AG04449 (cell line): ENCODE measurements at places on chromosomes 12 and 14.

DNA sequence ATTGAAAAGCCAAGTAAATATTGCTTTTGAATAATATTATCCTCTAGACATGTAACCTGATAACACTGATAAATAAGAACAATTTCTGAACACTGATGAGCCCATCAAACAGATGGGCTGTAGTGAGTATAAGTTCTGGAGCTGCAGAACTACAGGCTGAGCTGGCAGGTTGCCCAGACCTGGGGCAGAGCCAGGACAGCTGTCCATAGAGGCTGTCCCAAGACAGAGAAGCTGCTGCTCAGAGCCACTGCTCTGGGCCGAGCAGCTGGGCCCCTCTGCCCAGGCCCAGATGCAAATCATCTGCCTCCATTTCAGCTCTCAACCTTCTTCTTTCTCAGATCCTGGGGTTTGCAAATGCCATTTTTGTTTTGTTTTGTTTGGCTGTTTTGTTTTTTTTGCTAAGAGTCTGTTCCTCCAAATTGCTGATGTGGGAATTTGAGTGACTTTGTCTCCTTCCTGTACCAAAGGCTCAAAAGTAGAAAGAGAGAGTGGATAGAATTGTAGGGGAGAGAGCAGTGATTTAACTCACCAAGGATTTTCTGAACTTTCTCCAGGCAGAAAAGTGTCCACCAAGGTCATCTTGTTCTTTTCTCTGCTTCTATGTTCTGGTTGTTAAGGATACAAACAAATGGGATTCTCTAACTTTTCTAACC, 4.0 kb upstream of the TESPA1 start:
- DNase-seq, result no peak

DNA sequence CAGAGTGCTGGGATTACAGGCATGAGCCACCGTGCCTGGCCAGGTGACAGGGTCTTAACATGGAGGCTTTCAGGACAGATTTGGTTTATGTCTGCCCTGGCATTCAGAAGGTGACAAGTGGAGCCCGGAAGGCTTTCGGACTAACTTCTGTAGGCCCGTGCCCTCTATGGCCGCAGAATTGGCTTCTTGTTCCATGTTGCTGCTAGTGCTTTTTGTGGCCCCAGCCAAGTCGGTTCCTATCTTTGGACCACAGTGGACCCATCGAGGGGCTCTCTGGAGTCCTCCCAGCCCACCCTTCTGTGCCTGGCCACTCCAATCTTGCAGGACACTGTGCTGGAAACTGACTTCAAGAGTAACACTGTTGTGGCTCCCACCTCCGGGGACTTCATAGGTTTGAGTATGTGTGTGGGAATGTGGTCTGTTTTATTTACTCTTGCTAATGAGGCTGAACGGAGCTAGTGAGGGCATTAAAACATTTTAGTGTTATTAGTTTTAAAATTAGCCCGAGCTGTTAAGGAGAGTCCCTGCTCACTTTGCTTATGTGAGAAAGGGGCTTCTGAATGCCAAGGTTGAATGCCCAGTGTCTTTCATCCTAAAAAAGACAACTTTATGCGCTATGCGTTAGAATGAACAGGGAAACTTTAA, 245.9 kb downstream of the CACNA1C start:
- no peak for DNase-seq

- no peak for DNase-seq
Observed at GRCh38 chr14:52244328-52244727, 23.2 kb upstream of the PTGDR start.

- DNase-seq, result no peak
Observed at GRCh38 chr12:90909069-90909770, 45.8 kb downstream of the CCER1 start.

GRCh38 chr12:109244073-109244472, 65.0 kb downstream of the FOXN4 start:
- no peak for DNase-seq

DNA sequence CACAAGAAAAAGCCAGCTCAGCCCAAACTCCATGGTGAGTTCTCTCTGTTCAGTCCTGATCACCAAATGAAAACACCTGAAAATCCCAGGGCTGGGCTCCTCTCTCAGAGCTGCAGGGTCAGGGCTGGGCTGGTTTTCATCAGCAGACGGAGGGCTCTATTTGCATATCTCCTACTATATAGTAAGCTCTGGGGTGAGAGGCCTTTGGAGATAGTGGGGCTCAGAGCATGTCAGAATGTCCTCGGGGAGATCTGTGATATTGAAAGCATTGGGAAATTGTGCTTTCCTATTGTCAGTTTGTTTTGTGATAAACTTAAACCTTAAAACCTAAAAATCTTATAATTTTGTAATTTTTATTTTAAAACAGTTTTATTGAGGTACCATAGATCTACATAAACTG, 742.6 kb downstream of the TMEM121 start:
- no peak for DNase-seq

- no peak for DNase-seq
Observed at GRCh38 chr12:120110550-120111501, 5.7 kb downstream of the RAB35 start.

GRCh38 chr12:121651320-121651719, 18.1 kb downstream of the MORN3 start:
- DNase-seq, result no peak

DNA sequence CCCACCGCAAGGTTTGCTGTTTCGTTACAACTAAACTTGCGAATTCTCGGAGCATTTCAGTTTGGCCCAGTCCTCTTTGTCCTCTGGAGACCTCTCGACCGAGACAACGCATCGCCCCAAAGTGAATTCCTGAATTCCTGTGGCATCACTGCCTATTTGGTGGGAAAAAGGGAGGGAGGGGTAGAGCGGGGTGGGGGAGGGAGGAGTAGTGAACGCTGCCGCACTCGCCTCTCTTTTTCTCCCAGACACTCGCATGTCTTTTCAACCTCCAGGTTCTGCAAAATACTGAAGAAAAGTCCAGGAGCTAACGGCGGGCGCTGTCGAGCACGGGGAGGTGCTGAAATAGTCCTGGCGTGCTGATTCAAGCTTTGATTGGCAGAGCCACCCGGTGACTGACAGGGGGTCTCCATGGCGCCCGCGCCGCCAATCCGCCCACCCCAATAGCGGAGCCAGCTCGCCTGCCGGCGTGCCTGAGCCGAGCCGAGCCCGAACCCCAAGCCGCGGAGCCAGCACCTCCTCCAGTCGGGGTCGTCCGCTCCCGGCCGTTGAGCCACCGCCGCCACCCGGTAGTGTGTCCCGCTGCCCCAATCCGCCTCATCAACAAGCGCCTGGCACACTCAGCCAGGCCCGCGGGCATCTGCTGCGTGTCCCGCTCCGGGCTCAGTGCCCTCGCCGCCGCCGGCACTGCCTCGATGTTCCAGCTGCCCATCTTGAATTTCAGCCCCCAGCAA, at the start of gene SIX6:
TSS of gene SIX6 (plus strand) at position 440 of the 731 bp plus-strand sequence. CDS start at position 693, 253 bp downstream.
- DNase-seq, result no peak

GRCh38 chr12:578748-579419, 84.4 kb downstream of the NINJ2 start:
- DNase-seq, result no peak

DNA sequence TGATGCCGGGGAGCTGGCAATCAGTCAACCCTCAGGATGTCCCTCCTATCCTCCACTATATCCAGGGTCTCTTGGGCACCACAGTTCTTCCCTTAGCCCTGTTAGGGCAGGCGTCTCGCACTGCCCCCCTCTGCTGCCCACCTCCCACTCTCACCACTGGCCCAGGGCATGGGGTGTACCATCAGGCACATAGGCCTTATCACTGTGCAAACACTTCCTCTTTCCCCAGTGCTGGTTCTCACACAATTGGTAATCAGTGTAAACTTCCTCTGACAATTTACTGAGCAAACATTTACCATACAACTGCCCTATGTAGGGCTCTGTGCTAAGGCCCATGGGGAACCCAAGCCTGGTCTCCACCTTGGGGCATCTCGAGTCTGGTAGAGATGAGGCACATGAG, 20.1 kb upstream of the TMED10 start:
- no peak for DNase-seq

DNA sequence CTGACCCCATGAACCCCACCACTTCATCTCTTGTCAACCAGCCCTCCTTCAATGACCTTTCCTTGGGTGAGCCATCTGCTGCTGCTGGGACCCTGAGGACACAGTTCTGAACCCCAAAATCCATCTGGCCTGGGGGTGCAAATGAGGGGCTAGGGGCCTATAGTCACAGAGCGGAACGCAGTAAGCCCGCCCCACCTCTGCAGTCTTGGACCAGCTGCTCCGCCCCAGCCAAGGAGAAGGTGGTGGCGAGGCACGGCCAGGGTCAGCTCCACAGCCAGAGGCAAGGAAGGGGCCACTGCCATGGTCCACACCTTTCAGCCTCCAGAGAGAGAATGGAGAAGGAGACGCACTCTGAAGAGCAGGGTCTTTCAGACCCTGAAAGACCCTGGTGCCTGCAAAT, 5.1 kb downstream of the TMEM179 start:
- DNase-seq, result no peak

GRCh38 chr14:78091361-78091760, 78.8 kb upstream of the NRXN3 start:
- DNase-seq, result no peak

DNA sequence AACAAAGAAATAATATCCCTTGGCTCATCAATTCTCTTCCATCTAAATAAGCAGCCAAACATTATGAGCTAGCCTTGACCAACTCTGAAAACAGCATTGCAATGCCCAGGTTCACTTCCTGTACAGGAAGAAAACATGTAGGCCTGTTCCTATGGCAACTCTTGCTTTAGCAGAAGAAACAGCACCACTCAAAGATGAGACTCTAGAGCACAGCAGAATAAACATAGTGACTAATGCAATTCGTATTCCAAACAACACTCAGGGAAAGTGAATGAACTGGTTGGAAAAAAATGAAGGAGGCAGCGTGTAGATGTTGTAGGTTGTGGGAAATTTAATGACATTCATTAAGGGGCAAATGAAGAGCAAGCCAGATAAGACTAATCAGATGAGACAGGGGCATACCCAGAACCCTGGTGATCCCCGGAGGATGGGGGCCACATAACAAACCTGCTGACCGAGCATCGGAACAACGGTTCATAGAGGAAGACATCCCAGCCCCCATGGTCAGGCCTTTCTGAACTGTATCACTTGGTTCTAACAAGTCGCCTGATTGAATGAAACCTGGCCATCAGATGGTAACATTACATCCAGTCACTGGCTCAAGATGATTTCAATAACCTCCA, 9.0 kb downstream of the ARHGDIB start:
- DNase-seq, result peak; percentile 95

DNA sequence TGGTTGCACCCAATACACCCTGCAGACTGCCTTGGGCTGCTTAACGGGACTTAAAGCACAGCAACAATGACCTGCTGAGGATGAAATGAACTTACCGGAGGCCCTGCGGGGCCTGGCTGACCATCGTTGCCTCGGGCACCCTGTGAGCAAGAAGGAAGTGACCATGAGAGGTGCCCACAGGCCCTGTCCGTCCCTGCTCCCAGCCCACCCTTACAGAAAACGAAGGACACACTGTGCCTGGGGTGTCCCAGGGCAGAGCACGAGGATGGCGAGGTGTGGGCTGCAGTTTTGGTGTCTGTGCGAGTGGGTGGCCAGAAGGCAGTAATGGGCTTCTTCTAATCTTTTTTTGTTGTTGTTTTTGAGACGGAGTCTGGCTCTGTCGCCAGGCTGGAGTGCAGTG, 14.6 kb downstream of the COL2A1 start:
- DNase-seq, result no peak

DNA sequence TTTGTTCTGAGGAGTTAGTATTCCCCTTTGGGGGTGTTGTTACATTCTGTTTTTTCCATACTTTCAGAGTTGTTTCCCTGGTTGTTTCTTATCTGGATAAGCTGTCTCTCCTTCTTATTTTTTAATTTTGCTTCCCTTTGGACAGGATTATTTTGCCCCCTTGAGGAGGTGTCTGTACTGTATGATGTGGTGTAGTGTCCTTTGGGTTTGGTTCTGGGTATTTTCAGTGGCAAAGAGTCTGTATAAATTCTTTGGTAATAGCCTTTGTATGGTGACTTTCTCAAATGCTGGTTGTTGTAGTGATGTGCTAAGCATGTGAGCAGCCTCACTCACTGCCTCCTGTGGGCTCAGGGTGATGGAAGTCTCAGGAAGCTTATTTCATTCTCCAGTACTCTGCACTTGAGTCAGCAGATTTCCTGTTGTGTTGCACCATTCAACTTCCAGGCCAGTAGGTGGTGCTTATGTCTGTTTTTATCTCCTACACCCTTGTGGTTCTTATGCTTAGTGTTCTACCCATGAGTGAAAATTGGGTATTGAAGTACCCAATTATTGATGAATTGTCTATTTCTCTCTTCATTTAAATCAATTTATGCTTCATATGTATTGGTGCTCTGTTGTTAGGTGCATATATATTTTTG, 103.3 kb upstream of the PMCH start:
- DNase-seq, result no peak

DNA sequence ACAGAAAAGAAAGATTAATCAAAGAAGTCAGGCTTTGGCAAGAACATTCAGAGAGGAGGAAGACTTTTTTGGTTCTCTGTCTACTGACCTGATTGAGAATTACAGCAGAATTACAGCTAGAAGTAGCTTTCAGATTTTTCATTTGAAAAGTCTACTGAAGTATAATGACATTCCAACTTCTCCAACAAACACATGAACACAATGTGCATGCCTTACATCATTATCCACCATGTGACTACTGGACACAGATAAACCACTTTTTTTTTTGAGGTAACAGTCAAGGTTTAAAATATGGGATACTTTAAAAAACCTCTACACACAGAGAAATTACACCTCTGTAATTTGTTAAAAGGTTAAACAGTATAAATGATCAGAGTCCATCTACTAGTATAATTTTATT, 12.3 kb downstream of the BTBD7 start:
- DNase-seq, result no peak
